ENCODE measurements at places on chromosomes 4 and X.

DNA sequence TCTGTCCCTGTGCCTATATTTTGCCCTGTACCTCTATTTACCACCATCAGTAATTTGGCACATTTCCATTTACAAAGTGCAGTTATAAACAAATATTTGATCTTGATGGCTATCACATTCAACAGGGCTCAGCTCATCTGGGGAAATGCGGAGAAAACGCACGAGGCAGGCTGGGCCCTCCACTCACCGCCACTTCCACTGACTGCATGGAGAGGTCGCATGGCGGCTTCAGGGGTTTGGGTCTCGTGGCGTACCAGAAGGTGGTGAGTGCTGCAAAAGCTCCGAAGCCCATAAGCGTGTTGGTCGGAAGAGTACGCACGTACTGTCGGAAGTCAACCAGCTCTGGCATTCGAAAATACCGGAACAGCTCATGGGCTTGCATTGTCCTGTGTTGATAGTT, 22.6 kb downstream of the ACSL1 start:
- DNase-seq, result no peak

DNA sequence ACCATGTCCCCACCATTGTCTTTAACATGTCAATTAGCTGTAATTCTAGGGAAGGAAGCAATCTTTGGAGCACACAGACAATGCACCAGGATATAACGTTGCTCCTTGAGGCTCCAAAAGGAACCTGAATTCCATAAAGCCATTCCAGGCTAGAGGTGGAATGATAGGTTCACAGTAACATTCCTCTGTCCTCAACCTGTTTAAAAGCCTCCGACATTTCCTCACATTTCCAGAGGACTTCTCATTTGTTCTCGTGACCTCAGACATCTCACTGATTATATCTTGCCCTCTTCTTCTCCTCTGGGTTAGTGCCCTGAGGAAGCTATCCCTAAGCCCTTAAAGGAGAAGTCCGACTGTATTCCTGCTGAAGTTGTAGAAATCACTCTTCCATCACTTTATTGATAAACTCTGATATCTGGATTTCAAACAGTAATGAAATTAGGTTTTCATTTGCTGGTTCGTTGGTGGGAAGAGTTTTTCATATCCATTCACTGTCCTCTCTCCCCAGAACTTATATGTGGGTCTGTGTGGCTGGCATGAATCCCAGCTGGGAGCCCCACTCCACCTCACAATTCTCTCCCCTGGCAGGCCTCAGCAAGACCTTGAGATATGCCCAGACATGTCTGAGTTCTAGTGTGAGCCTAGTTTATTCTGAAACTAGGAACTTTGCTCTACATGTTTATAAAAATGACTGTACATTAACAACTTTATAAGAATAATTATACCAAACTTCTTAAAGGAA, 44.2 kb upstream of the PRSS12 start:
- DNase-seq, result no peak

DNA sequence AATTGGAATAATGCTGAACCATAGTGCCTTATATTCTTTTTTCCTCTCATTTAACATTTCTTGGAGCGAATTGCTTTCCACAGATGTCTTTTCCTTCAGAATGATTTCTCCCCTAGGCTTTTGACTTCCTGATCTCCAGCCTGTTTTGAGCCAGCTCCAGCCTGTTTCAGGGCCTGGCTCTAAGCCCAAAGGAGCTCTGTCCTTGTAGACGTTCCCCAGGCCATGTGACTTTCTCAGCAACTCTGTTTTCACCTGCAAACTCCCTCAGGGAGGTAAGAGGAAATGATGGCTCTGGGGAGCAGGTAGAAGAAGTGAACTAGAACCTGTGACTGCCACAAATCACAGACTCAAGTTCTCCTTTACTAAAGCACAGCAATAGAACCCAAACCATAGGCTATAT, 89.1 kb downstream of the AKAP4 start:
- no peak for DNase-seq

DNA sequence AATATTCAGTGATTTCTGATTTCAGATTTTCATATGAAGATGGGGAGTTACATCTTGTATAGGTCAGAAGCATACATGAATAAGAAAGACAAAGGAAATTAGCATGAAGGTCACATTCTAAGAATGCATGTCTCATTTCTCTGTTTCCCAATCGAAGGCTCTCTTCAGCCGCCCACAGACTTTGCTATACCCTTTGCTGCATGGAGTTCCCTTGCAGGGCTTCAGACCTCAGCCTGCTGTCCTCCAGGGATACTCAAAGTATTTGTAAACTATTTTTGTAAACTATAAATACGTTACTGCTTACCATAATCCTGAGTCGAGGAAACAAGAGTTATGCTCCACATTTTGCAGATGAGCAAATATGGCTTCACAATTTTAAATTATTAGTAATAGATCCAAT, 738.4 kb downstream of the PCDH18 start:
- no peak for DNase-seq

- DNase-seq, result no peak
These were observed 34.6 kb upstream of the PRRG1 start for GRCh38 chrX:37314531-37314930.

DNA sequence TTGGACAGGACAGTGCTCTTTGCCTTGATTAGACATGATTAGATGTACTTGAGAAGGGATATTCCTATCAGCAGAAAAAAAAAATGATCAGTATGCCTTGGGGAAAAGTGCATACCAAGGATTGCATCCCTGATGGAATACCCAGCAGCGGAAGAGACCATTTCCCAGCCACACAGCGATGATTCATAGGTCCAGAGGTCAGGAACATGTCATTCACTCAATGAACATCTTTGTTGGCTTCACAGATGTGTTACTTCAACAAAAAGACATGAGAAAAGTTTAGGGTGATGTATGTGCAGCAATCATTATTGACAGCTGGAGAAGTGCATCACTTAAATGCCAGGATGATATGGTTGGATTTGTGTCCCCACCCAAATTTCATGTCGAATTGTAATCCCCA, 293.5 kb downstream of the ZNF674 start:
- DNase-seq, result no peak

- no peak for DNase-seq
These were observed 24.9 kb upstream of the CXXC4 start for GRCh38 chr4:104519588-104519987.
